ENCODE measurements at places on chromosomes 12 and 14. TPM values are rescaled to one million over a fixed set of nuclear protein-coding genes. Genes with fewer than 3 reads are reported as not detected.

The B4GALNT1 gene
- 3.2 TPM for total RNA-seq

The RNASE4 gene
- total RNA-seq = 80.3 TPM

The DNAJC22 gene
- total RNA-seq = 0.16 TPM

The AP5M1 gene
- total RNA-seq = 21.4 TPM

The ATL1 gene
- 12.3 TPM for total RNA-seq

- DNase-seq = no peak
Measured at GRCh38 chr12:14072987-14073386, 91.6 kb upstream of the GRIN2B start.

GRCh38 chr14:19771895-19772430 lies 1.3 kb upstream of the OR4M1 start:
- DNase-seq = no peak

DNA sequence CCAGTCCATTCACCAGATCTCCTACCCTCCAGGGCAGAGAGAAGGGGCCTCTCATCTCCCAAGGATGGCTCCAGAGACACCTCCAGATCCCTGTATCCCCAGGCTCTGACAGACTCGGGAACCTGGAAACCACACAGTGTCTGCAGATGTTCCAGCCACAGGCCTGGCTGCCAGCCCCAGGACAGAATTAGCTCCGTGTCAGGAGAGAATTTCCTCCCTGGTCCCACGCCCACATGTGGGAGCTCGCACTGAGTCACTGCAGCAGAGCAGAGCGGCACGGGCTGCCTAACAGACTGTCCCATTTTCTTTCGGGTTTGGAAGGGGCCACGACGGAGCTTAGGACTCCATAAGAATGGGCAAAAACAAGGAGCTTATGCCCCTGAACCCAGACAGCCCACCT lies 33.6 kb downstream of the CMKLR1 start:
- DNase-seq = peak; percentile 97

GRCh38 chr12:80186727-80187217 lies 87.4 kb downstream of the OTOGL start:
- peak; percentile 82 for DNase-seq

- DNase-seq = no peak
Measured at GRCh38 chr14:26702721-26703230, 104.9 kb upstream of the NOVA1 start.

- DNase-seq = no peak
Measured at GRCh38 chr12:50750366-50750765, 13.5 kb upstream of the ATF1 start.

DNA sequence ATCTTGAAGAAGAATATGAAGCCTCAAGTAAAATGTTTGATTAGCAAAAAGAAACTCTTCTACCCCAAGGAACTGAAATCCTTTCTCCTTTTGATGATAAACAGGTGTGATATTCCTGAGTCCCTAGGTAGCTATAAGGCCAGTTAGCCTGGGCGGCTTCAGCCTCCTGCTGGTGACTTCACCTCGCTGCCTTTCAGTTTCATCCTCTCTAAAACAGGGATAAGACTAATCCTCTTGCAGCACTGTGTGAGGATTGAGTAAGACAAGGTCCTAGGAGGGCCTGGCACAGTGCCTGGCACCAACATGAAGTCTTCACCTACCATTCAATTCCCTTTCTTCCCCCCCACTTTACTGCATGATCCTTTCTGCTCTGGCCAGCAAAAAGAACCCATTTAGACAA lies 42.1 kb downstream of the CIT start:
- no peak for DNase-seq
